ENCODE measurements at places on chromosomes 7 and 10.

- DNase-seq = no peak
Measured at GRCh38 chr7:129800901-129801300, 151.9 kb downstream of the UBE2H start.

- DNase-seq = no peak
Measured at GRCh38 chr7:141685285-141686023, 16.5 kb downstream of the DENND11 start.

- DNase-seq = no peak
Measured at GRCh38 chr10:105840288-105840770, 1199.2 kb downstream of the SORCS3 start.

- peak; percentile 31 for DNase-seq
Measured at GRCh38 chr7:23183279-23184012, 1.6 kb downstream of the NUP42 start.

- DNase-seq = peak; percentile 60
Measured at GRCh38 chr10:73875139-73875475, 752 bp upstream of the CAMK2G start.

GRCh38 chr7:98178321-98178720 is 32.9 kb upstream of the BHLHA15 start:
- no peak for DNase-seq

- DNase-seq = peak; percentile 36
Measured at GRCh38 chr7:105011141-105011830, 2.7 kb upstream of the KMT2E start.

- DNase-seq = peak; percentile 71
Measured at GRCh38 chr7:92448205-92448747, 994 bp downstream of the GATAD1 start.

DNA sequence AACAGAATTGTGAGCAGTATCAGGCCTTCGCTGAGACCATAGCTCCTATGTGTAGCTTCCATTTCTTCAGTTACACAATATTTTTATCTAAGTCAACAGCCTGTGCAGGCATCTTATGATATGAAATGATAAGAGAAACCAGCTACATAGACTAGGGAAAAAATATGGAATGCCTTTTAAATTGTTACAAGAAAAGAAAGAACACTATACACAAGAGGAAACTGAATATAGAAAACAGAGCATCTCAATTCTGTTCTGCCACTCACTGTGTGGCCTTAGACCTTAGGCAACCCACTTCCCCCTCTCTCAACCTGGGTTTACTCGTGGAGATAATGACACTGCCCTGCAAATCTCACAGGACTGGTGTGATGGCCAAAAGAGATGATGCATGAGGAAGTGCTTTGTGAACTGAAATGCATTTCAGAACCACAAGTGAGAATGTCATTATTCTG is 132.9 kb downstream of the LRRN3 start:
- DNase-seq = no peak

- no peak for DNase-seq
Measured at GRCh38 chr7:53214463-53214862, 179.0 kb downstream of the POM121L12 start.

DNA sequence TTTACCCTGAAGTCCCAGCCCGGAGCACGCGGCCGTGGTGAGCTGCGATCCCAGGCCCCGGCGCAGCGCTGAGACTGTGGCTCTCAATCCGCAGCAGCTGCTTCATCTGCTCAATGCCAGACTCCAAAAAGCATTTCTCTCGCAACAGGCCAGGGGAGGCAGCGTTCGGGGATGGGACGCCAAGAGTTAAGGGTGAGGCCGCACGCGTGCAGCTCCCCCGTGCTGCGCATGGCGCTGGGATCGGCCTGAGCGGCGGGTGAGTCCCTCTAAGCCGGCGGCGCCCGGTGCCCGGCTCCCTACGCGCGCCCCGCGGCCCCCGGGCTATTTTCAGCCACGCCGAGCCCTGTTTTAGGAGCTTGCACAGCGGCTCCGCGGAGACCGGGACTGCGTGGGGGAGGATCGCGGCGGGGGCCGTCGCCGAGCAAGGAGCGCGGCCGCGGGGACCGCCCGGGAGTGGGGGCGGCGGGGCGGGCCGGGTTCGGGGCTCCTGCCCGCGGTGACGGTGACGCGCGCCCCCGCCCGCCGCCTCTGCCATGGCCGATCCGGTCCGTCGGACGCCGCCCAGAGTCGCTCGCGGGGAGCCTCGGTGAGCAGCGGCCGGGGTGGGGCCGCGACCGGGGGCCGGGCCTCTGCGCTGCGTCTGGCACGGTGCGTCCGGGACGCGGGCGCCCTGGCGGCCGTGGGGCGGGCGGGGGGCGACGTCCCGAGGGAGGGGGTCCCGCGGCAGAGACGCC is 29.4 kb upstream of the JAKMIP3 start:
- no peak for DNase-seq

GRCh38 chr7:140033779-140034363 is 28.9 kb downstream of the PARP12 start:
- no peak for DNase-seq

DNA sequence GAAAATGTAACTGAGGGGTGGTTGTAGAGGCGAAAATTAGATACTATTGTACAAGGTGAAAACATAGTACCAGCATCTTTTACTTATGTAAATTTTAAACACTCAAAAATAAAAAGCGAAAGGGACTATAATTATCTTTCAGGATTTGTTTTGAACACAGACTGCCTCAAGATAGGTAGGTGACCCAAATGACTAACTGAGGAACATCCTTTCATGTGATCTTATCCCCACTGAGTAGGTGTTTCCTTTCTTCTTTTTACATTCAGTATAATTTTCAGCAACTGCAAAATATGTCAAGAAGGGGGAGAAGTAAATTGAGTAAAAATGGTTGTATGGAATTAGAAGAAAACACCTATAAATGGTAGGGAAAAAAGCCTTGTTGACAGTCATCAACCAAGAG is 236.7 kb downstream of the PHF14 start:
- DNase-seq = no peak

DNA sequence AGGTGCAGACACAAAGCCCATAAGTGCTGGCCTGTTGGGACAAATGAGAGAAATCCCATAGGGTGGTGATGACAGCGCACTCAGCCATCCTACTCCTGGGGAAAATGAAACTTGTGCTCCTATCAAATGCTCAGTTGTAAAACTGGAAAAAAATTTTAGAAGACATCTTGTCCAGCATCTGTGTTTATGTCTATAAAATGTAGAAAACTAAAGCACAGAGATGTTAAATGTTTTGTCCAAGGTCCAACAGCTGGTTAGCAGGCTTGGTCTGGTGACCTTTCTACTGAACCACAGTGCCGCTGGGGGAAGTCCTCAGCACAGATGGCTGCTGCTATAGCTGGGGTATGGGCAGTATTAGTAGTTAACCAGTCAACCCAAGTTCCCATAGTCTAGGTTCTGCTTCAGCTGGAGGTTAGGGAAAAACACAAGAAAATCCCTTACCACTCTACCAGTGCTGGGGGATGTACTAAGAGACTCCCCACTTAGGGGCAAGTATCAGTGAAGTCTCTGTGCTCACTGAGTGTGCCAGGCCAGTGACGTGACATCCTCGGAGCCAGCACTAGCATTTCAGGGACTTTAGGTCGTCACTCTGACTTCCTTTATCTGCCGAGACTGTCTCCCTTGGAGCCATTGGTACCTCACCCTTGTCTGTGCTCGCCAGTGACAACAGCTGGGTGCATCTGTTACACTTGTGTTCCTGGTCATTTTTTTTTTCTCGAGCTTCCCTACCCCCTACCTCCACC is 1.9 kb downstream of the TSPAN33 start:
- DNase-seq = peak; percentile 62

DNA sequence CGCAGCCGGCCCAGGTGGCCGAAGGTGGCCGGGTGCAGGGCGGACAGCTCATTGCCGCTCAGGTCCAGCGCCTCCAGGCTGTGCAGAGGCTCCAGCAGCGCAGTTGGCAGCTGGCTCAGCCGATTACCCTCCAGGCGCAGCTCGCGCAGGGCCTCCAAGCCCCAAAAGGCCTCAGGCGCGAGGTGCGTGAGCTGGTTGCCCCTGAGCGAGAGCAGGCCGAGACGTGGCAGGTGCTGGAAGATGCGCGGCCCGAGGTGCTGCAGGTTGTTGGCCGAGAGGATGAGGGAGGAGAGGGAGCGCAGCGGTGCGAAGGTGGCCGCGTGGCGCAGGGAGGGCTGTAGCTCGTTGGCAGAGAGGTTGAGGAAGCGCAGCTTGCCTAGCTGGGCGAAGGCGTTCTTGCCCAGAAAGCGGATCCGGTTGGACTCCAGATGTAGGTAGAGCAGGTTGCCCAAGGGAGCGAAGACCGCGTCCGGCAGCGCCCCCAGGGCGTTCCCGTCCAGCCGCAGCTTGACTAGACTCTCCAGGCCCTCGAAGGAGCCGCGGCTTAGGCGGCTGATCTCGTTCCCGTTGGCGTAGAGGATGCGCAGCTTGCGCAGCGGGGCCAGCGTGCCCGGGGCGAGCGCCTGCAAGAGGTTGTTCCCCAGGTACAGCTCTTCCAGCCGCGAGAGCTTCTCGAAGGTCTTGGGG is 923 bp downstream of the TRIL start:
- DNase-seq = no peak

DNA sequence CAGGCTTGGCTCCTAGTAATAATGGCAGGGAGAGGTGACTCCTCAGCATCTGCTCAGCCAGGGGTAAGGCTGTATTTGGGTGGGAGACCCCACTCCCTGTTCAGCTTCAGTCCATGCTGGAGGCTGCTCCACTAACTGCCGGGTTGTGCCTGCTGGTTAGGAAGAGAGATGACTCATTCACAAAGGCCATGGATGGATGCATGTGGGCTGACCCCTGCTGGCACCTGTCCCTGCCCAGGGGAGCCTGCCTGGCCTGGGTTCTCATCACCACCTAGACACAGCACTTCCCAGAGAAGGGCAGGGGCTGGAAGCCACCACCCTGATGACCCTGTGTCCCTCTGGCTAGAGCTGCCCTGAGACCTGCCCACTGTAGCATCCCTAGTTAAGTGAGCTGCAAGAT is 59.0 kb downstream of the VSTM4 start:
- no peak for DNase-seq

GRCh38 chr7:113285411-113285810 is 167.1 kb upstream of the SMIM30 start:
- no peak for DNase-seq

DNA sequence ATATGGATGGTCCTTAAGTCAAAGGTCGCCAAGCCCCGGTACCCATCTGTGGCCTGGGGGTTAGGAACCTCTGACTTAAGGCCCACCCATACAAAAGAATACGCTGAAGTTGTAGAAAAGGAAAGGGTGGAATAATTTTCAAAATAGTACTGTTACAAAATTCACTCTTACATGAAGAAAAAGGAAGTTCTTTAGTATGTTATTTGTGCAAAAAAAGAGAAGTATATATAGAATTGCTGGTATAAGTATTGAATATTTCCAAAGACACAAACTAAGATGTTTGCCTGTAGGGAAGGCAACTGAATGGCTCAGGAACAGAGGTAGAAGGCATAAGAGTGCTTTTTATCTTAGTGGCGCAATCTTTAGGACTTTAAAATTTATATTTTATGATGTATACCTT is 78.7 kb downstream of the PRLHR start:
- DNase-seq = no peak

DNA sequence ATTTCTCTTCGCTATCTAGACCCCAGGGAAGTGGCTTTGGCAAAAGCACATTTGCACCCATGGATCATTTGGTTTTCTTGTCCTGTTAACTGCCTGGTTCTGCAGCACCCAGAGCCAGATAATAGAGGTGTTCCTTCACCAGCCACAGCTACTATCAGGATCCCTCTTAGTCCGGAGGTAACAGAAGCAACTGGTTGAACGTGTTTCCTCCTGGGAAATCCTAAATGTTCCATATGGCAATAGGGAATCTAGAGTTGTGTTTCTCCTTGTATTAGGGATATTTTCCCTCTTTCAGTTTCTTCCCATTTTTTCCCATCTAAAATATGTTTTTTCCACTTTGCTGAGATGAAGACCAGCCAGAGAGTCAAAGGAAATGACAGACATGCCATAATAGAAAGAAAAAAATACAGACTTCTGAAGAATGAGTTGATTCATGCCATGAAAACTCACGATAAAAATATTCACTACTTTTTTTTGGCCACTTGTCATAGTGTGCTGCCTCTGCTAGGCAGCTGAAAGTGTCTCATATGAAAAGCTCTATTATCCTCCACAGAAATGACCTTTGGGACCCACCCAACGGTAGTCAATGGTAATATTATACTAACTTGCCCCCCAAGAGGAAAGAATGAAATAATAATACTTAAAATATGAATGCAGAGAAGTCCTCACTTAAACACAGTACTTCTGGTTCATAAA is 472.8 kb downstream of the KCNMA1 start:
- no peak for DNase-seq

- no peak for DNase-seq
Measured at GRCh38 chr7:68722044-68722443, 876.2 kb upstream of the AUTS2 start.

GRCh38 chr7:45456105-45456504 is 118.1 kb upstream of the ADCY1 start:
- DNase-seq = no peak

DNA sequence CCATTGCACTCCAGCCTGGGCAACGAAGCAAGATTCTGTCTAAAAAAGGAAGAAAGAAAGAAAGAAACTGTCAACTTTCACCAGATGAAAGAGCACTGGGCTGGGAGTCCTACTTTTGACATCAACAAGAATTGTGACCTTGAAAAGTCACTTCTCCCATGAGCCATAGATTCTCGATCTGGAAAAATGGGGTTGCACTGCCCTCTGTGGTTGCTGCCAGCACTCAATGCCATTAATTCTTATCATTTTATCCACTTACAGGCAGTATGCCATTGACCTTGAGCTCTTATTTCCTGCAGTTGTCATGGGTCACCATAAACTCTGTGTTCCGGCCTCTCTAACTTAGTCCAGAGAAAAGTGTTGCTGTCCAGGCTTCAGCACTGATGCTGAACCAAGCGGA is 137.2 kb downstream of the NOC3L start:
- DNase-seq = no peak

GRCh38 chr10:18879284-18879683 is 169.3 kb upstream of the MALRD1 start:
- DNase-seq = no peak
